ENCODE measurements at places on chromosomes 16 and 17.

DNA sequence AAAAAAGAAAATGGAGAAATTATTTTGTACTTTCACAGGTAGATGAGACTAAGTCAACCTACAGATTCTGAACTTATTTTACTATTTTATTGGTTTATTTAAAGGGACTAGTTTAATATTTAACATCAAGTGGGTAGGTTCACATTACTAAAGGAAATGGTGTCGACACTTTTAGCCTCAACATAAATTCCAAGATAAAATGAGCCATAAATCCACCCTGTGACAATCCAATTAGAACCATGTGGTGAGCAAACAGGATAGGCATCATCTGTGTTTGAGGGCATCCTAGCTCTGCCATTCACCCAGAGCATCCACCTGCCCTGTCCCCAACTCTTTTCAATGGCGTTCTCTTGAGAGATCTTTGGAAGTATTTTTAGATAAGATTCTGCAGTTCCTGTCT lies 92.8 kb upstream of the PMFBP1 start:
- no peaks in the 10 kb centered on the region for H3K27me3 ChIP-seq
- DNase-seq = no peak
- H3K36me3 ChIP-seq = no peaks in the 10 kb centered on the region
- no peak overlapping the region for H3K27ac ChIP-seq

GRCh38 chr17:55996826-55997225 lies 156.4 kb upstream of the ANKFN1 start:
- H3K4me1 ChIP-seq = no peaks in the 10 kb centered on the region
- DNase-seq = no peak
- no peaks in the 10 kb centered on the region for H3K27me3 ChIP-seq

DNA sequence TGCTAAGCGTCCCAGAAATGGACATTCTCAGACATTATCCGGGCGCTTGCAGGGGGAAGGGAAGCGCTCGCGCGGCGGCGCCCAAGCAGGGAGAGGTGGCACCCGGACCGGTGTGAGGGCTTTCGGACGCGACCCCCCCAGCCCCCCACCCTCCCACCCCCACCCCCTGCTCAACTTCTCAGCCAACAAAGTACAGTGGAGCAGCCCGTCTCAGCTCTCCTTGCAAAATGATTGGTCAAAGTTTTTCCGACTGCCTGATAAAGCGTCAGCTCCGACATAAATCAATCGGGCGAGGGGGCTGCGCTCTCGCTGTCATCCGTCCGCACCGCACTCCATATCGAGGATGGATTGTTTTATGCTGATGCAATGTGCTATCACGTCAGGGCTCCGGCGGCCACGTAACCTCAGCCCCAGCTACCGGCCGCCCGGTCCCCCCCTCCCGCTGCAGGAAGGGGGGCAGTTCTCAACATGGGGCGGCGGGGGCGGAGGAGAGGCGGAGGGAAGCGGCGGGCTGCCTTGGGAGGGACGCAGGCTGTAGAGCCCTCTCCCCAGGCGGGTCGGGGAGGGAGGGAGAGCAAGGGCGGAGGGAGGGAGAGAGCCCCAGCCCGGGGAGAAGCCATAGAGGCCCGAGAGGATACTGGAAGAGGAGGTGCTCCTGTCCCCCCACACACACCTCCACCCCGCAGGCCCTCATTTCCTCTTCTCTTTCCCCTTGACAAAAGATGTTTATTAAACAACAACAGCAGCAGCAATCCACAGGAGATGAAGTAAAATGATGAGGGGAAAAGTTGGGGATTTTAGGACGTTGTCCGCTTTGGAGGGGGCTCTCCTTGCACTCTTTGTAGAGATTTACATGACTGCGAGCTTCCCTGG lies at the start of gene HOXB9:
Gene HOXB9 (minus strand): TSS at position 114 of the 873 bp plus-strand sequence. CDS start 89 bp downstream, at position 25.
- H3K27me3 ChIP-seq = peaks cover 100% of the 10 kb centered on the region
- no peaks in the 10 kb centered on the region for H3K36me3 ChIP-seq
- peaks cover 25% of the 10 kb centered on the region for H3K4me1 ChIP-seq
- no peak within 1 kb of the TSS for H3K27ac ChIP-seq

DNA sequence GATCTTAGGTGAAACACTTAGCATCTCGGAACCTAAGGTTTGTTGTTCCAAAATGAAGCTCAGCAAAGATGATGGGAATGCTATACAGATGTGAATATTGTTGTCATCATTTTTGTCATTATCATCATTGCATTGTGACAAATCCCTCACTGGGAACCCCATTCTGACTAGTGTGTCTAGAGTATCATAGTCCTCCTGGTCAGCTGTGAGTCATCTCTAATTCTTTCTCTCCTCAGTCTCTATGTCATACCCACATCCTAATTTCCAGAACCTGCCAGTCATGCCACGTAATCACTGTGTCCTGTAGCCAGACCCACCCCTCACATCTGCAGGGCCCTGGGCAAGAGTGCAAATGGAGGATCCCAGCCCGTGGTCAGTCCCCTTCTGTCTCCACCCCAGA lies 60.5 kb upstream of the CLEC3A start:
- no peak overlapping the region for H3K4me3 ChIP-seq
- H3K27ac ChIP-seq = no peak overlapping the region
- no peaks in the 10 kb centered on the region for H3K4me1 ChIP-seq

DNA sequence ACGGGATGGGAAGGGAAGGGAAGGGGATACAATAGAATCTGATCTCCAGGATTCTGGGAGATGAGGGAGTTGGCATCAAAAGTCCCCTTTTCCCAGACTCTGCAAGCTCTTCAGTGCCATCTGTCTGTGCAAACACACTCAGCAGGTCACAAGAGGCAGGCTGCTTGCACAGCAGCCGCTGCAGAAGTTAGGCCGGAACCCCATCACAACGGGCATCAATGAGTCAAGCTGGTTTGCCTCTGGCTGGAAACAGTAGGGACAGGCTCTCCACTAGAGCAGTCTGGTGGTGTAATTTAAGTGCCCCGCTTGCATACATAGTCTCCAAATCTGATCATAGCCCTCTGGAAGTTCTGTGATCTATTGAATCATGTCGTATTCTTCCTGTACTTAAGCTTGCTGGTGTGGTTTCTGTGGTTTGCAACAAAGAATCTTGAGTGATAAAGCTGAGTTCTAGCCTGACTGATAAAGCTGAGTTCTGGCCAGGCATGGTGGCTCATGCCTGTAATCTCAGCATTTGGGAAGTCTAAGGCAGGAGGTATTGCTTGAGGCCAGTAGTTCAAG lies 33.7 kb upstream of the KDM8 start:
- no peak overlapping the region for H3K27ac ChIP-seq
- H3K4me3 ChIP-seq = no peak overlapping the region
- peaks cover 6% of the 10 kb centered on the region for H3K4me1 ChIP-seq
- no peaks in the 10 kb centered on the region for H3K36me3 ChIP-seq
- DNase-seq = no peak

- DNase-seq = peak; percentile 56
- no peak overlapping the region for H3K27ac ChIP-seq
- H3K27me3 ChIP-seq = no peaks in the 10 kb centered on the region
Measured at GRCh38 chr16:66387817-66388332, 21.4 kb downstream of the CDH5 start.

- H3K4me1 ChIP-seq = no peaks in the 10 kb centered on the region
- no peak overlapping the region for H3K4me3 ChIP-seq
- H3K27me3 ChIP-seq = no peaks in the 10 kb centered on the region
- no peak overlapping the region for H3K27ac ChIP-seq
- no peaks in the 10 kb centered on the region for H3K36me3 ChIP-seq
Measured at GRCh38 chr16:12449795-12450194, 353.9 kb downstream of the CPPED1 start.

DNA sequence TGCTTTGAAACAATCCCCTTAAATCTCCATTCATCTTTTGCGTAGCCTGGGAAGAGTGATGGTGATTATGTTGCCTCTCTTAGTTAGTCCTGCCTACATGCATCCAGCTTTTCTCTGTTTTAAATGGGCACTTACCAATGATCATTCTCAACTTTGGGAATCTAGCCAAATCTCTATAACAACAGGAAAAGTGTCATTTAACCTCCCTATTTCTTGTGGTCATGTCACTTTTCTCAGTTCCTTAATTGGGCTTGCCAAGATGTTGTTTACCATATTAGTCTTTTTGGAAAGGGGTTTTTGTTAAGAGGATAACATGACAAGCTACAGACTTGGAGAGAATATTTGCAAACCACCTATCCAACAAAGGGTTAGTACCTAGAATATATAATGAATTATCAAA lies 15.6 kb upstream of the CLEC10A start:
- H3K4me3 ChIP-seq = no peak overlapping the region
- DNase-seq = no peak
- H3K4me1 ChIP-seq = no peaks in the 10 kb centered on the region
- H3K27me3 ChIP-seq = peaks cover 10% of the 10 kb centered on the region

DNA sequence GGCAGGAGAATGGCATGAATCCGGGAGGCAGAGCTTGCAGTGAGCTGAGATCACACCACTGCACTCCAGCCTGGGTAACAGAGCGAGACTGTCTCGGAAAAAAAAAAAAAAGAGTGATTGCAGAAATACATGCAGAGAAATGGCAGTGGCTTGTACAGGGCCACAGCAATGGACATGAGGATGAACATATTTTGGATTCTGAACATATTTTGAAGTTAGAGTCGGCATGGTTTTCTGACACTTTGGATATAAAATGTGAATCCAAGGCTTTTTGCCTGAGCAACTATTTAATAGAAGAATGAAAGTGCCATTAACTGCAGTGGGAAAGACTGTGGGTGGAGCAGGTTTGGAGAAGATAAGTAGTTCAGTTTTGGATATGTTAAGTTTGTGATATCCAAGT lies 35.8 kb downstream of the CPD start:
- no peak overlapping the region for H3K27ac ChIP-seq
- no peaks in the 10 kb centered on the region for H3K27me3 ChIP-seq
- no peaks in the 10 kb centered on the region for H3K4me1 ChIP-seq

- DNase-seq = no peak
- no peaks in the 10 kb centered on the region for H3K36me3 ChIP-seq
- peaks cover 4% of the 10 kb centered on the region for H3K4me1 ChIP-seq
- H3K27ac ChIP-seq = no peak overlapping the region
Measured at GRCh38 chr16:64406770-64407181, 715.1 kb downstream of the CDH11 start.

DNA sequence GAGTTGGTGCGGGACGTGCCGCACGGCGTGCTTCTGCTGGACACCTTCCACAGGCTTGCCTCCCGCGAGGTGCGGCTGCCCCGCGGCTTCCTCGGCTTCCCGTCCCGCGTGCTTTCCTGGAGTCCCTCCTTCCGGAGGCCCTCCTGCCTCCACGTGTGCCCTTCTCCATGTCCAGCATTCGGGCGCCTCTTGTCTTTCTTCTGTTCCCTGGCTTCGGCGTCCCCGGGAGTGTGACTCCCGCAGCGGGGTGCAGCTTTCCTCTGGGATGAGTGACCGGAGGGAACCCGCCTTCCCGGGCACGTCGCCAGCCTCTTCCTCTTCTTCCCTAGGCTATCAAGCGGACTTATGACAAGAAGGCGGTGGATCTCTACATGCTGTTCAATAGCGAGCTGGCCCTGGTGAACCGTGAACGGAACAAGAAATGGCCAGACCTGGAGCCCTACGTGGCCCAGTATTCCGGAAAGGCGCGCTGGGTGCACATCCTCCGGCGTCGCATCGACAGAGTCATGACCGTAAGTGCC lies 23.0 kb downstream of the DNAH2 start:
- DNase-seq = no peak
- H3K4me1 ChIP-seq = no peaks in the 10 kb centered on the region
- H3K36me3 ChIP-seq = no peaks in the 10 kb centered on the region
- no peak overlapping the region for H3K4me3 ChIP-seq

- no peak for DNase-seq
- H3K36me3 ChIP-seq = no peaks in the 10 kb centered on the region
- no peak overlapping the region for H3K4me3 ChIP-seq
- no peak overlapping the region for H3K27ac ChIP-seq
- peaks cover 37% of the 10 kb centered on the region for H3K4me1 ChIP-seq
Measured at GRCh38 chr17:1979182-1979985, 45.8 kb downstream of the RTN4RL1 start.

DNA sequence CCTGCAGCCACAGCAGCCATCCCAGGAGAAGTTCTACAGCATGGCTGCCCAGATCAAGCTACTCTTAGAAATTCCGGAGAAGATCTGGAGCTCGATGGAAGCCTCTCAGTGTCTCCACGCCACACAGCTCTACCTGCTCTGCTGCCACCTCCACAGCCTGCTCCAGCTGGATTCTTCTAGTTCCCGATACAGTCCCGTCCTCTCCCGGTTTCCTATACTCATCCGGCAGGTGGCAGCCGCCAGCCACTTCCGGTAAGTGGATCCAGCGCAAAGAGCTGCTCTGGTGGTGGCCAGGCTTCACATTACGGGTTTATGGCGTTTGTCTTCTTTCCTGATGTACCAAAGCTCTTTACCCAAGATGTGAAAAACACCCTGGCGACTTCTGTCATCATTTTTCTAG lies 3.6 kb downstream of the COG1 start:
- peaks cover 27% of the 10 kb centered on the region for H3K4me1 ChIP-seq
- no peak overlapping the region for H3K27ac ChIP-seq
- H3K4me3 ChIP-seq = no peak overlapping the region

DNA sequence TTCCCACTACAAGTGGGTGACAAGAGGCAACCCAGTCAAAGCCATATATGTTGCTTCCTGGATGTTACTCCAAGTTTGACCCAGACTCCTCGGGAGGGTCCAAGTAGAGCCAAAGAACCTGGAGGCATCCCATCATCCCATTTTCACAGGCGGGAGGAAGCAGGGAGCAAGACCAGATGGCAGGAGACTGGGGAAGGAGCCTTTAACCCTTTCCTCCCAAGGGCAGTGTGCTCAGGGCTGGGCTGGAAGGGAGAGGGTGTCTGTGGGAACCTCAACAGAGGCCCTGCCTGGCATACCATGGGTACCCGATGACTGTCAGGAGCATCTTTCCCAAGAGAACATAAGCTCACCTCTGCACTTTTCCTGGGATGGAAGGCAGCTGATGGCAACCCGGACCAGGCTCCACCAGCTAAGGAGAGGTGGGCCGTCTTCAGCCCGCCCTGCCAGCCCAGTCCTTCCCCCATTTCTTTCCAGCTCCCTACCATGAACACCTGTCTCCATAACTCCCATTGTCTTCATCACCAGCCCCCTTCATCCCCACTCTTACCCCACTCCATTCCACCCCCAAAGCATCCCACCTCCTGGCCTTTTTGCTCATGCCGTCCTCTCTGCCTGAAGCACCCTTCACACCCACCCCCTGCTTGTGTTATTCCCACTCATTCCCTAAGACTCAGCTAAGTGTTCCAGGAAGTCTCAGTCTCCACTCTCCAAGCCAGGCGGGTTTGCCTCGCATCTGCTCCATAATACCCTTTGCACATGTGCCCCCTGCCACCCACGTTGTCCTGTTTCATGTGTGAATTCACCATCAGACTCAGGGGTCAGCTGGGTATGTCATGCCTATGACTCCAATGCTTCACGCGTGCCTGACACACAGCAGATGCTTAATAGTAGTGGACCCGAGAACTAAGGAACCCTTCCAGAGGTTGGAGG lies 5.9 kb upstream of the SLC16A5 start:
- no peak for DNase-seq
- H3K27ac ChIP-seq = no peak overlapping the region

- H3K27me3 ChIP-seq = no peaks in the 10 kb centered on the region
- peaks cover 84% of the 10 kb centered on the region for H3K36me3 ChIP-seq
- no peak for DNase-seq
- H3K27ac ChIP-seq = no peak overlapping the region
- H3K4me3 ChIP-seq = no peak overlapping the region
Measured at GRCh38 chr17:39410279-39410678, 8.9 kb upstream of the FBXL20 start.
